Muscle of leg (tissue), 16 donors: ENCODE measurements at places on chromosomes 6 and 20. TPM values are rescaled to one million over a fixed set of nuclear protein-coding genes. Genes with fewer than 3 reads are reported as not detected.

DNA sequence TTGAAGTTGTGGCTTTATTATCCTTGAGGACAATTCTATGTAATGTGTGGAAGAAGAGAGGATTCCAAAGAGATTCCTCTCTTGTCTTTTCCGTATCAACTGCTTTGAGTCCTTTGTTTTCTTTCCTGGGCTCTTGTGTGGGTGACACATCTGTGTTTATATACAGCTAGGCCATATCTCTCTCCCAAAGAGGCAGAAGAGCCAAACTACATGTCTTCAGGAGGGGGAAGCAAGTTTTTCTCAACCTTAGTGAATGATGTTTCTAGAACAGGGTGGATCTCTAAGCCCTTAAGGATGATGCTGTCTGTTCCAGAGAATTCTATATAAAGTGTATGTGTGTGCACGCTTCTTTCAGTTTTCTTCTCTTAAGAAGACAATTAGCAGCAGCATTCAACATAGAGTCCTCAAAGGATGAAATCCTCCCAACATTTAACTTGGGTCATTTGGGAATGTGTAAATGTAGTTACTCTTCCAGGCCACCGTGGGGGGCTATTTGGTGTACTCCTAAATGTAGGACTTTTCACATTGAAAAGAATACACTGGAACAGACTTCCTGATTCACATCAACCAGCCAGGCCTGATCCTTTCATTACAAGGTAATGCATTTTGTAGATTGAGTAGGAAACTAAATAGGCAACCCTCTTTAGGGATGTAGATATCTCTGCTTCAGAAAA, 92.8 kb upstream of the EEF1E1 start:
- DNase-seq = no peak

DNA sequence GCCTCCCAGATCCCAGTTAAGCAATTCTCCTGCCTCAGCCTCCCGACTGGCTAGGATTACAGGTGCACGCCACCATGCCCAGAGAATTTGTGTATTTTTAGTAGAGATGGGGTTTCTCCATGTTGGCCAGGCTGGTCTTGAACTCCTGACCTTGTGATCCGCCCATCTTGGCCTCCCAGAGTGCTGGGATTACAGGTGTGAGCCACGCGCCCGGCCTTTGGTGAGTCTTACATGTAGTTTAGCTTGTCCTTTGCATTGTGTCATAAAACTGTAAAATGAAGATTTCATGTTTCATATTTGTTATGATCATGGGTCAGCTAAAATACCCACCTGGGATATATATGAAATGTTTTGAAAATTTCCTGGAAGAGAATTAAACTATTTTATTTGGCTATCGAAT, 183.5 kb downstream of the SASH1 start:
- DNase-seq = no peak

- DNase-seq = no peak
Observed at GRCh38 chr6:73030257-73030656, 195.0 kb downstream of the KHDC1L start.

DNA sequence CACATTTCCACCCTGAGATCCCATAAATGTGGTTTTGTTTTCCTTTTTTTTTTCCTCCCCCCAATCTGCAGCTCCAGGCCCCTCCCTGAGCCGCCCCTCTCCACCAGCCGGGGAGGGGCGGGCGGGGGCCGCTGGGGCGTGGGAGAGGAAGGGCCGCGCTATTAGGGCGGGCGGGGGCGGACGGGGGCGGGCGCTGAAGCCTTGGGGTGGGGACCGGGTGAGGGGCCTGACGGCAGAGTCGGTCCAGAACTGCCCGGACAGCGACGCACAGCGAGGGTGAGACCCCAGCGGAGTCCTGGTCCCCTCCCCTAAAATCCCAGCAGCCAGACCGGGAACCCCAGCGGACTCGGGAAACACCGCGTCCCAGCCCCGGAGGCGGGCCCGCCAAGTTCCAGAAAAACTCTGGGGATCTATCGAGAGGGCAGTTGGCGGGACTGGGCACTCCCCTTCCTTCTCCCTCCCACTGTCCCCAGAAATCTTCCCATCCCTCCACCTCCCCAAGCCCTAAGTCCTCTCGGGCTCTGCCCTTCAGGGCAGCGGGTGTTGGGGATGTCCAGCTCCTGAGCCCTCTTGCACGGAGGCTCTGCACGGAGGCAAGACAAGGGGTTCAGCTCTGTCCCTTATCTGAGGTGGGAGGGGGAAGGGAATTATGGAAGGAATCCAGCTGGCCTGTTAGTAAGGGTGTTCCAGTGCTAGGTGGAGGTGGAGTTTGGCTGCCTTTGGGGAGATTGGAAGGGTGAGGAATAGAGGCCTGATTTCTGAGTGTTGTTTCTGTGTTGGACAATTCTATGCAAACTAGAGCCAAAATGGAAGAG, at the start of gene PRICKLE4:
PRICKLE4 (plus strand) TSS at position 232 of the 815 bp plus-strand sequence. CDS start 2,692 bp downstream, outside the sequence.
- peak; percentile 73 for DNase-seq

DNA sequence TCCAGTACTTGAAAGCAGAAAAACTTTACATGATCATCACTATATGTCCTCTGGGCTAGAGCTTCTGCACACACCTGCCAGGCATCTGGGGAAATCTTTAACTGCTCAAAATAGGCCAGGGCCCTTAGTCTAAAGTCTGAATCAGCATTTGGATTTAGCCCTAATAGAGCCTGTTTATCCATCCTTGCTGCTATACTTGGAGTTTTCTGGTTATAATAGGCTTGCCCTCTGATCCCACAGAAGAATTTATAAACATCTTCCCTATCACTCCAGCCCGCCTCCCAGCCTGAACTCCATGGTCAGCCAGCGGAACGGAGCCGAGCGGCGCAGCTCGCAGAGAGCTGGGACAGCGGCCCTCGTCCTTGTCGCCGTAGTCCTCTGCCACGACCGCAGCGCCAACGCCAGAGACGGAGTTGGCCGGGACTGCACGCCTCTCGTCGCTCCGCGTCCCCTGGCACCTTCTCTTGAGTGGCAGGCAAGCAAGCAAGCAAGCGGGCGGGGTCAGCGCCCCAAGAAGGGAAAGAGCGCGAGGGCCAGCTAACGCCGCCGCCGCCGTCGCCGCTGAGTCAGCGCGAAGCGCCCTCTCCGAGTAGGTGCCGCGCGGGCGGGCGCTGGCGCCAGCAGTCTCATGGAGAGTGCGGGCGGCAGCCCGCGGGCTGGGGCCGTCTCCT, 25.4 kb upstream of the ASIP start:
- peak; percentile 80 for DNase-seq

- DNase-seq = no peak
Observed at GRCh38 chr6:99618649-99619408, 12.2 kb downstream of the PRDM13 start.

GRCh38 chr6:54981647-54982046, 135.1 kb downstream of the FAM83B start:
- no peak for DNase-seq

DNA sequence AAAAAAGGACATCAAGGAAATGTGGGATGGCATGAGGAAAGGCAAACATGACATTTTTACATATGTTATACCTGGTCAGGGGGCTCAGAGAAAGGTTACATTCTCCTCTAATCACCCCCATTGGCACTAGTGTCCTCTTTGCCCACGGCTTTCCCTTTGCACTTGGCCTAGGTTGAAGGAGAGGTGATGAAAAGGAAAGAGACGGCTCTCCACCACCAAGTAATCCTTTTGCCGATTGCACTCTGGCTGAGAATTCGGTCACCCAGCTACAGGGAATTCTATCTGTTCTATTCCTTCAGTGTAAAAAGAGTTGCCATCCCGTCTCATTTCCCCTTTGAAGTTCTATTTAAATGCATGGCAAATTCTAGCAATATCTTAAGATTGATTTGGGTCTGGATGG, 10.4 kb downstream of the VGLL2 start:
- no peak for DNase-seq

- DNase-seq = no peak
Observed at GRCh38 chr20:33059741-33060390, 6.2 kb downstream of the BPIFB3 start.

GRCh38 chr6:25732468-25733198, 21.9 kb upstream of the SLC17A4 start:
- no peak for DNase-seq

- no peak for DNase-seq
Observed at GRCh38 chr6:548091-548490, 108.8 kb downstream of the HUS1B start.

DNA sequence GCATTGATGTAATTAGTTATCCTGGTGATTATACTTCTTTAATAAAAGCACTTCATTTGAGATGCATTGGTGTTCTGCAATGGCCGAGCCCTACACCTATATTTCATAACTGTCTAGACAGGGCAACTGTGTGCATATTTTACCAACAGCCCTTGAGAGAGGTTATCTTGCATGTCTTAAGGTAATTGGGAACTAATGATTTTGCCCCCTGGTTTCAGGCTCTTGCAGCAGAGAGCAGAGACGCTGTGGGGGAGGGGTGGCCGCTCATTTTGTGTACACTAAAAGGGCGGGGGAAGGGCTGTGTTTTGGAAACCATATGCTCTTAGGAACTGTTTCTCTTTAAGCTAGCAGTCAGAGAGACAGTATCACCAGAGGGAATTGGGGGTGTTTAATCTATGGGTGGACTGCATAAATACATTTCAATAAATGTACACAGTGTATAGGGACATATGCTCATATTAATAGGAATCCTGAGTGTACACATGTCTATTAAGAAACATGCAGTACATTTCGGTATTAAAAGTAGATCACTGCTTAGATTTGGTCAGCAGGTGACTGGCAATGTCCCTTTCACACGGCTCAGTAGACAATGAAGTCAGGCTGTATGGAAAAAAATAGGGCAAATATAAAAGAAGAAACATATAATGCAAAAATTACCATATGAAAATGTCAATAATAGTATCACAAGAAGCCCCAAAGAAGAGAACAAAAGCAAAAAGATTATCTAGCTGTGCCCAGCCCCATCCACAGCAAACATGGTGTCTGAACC, 402.9 kb upstream of the CITED2 start:
- DNase-seq = no peak

DNA sequence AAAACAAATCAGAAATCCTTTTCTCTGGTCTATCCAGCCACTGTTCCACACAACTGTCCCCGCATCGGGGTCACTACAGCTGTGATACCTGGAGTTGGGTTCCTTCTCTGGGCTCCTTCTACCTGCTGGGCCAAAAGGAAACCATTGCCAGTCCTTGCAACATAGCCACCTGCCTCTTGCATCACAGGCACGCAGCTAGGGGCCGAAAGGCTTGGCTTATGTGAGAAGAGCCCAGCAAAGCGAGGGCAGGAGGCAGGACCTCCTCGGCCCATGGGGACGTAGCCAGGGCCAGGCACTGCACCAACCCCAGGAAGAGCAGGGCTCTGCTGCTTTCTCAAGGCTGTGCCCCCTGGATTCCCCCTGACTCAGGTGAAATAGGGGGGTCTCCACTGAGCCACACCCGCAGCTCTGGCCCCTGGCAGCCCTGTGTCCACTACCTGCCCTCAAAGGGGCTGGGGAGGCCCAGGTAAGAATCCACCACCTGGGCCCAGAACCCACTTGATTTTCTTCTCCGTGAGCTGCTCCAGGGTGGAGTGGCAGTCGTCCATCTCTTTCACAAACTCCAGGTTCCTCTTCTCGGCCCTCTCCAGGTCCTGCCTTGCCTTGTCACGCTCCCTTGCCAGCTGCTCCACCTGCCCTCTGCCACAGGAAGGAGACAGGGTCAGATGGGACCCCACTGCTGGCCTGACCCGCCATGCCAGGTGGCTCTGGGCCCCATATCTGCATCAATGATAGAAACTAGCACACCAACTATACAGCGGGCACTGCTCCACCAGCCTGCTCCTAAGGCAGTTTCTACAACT, 88.9 kb downstream of the GINS1 start:
- no peak for DNase-seq

- DNase-seq = peak; percentile 12
Observed at GRCh38 chr6:89221971-89222711, 5.0 kb upstream of the GABRR1 start.

- no peak for DNase-seq
Observed at GRCh38 chr20:7003598-7003997, 236.1 kb downstream of the BMP2 start.

DNA sequence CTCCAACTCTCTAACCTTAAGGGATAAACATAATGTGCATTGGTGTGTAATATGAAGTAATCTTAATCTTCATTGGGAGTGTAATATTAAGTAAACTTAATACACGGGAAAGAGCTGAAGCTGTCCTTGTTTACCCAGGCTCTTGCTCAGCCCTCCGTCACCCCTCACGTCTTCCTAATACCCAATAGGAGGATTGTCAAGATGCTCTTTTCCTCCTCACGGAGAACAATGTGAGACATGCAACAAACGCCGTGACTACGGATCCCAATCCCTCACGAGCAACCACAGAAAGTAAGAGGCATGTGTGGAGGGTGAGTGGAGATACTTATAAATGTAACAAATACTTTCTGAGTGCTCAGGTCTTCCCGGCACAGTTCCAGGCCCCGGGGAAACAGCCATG, 11.0 kb downstream of the KIF16B start:
- no peak for DNase-seq

GRCh38 chr6:19137505-19137904, 699.7 kb upstream of the ID4 start:
- DNase-seq = no peak

GRCh38 chr6:19444481-19444880, 392.7 kb upstream of the ID4 start:
- DNase-seq = no peak

- DNase-seq = no peak
Observed at GRCh38 chr20:34771680-34772081, 53.8 kb downstream of the NCOA6 start.

DNA sequence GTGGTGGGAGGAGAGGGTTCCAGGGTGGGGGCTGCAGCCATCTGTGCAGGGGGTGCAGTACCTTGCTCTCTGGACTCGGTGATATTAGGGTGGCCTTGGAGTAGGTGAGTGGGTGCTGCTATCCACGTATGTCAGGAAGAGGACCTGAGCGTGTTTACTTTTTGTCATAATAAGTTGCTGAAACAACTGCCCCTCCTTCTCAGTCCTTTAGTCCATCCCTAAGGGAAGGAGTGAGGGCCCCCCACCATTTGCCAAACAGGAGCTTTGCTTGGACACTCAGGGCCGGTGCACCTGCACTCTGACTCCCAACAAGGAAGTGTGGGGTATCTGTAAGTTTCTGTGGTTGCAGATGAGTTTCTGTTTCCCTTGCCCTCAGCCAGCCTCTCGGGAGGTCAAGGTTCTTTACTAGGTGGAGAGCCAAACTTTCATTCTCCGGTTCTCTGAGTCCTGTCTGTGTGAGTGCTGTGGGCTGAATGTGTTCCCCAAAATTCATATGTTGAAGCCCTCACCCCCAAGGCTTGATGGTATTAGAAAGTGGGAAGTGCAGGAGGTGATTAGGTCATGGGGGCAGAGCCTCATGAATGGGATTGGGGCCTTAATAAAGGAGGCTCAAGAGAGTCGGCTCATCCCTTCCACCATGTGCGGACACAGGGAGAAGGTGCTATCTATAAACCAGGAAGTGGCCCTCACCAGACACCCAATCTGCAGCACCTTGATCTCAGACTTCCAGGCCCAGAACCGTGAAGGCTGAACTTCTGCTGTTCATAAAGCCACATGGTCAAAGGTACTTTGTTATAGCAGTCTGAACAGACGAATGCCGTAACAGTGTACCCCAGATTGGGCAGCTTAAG, 19.6 kb upstream of the CCR6 start:
- DNase-seq = no peak

GRCh38 chr20:10067321-10067720, 32.5 kb downstream of the ANKEF1 start:
- peak; percentile 79 for DNase-seq

GRCh38 chr6:21931641-21932335, 338.2 kb downstream of the SOX4 start:
- no peak for DNase-seq

The HLA-DOB gene
- not detected for polyA plus RNA-seq

The RBPJL gene
- polyA plus RNA-seq = not detected

The CEP57L1 gene
- 17.0 TPM for polyA plus RNA-seq

The BIRC7 gene
- polyA plus RNA-seq = 0.19 TPM

The KPNA5 gene
- 9.9 TPM for polyA plus RNA-seq

The STMND1 gene
- polyA plus RNA-seq = not detected

The GPX5 gene
- not detected for polyA plus RNA-seq

The COL9A3 gene
- 7.6 TPM for polyA plus RNA-seq

The TAGAP gene
- 0.83 TPM for polyA plus RNA-seq

The C6orf132 gene
- polyA plus RNA-seq = 0.58 TPM
